ENCODE measurements at places on chromosomes 12 and 14.
A peak's percentile ranks its signal among the peaks of the same experiment; 100 is the strongest.

- DNase-seq: no peak
These were observed 17.9 kb upstream of the NFYB start for GRCh38 chr12:104155711-104156555.

DNA sequence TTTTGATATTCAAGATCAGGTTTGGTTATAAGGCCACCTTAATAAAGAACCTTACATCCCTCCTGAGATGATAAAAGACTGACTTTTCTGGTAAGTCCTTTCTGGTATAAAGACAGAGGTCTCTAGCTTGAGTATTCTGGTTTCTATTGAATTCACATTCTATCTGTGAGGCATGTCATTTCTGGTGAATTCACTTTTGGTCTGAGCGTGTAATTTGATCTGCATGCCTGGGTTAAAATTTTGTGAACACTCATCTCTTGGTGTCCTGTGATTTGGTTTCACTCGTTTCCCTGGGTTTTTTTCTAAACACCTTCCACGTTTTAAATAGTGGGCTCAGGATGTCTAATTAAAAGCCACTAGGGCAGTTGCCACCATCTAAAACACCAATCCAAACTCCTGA lies 12.2 kb downstream of the EIF5 start:
- DNase-seq: peak; percentile 27

- peak; percentile 70 for DNase-seq
These were observed 22.9 kb upstream of the VPS37B start for GRCh38 chr12:122918827-122919226.

DNA sequence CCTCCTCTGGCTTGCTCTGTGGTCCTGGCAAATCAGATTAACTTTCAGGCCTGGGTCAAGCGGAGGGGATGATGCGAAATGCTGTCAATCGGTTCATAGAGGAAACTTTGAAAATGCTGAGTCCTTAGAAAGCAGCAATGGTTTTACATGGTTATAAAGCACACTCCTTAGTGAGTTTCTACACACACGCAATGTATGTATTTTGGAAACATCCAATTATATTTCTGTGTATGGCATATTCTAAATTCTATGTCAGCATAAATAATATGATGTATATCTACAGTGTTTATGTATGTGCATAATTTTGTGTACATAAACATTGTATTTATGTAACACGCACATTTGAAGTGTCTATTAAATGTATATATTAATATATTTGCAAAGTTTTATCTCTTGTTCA lies 118.0 kb upstream of the ARID2 start:
- DNase-seq: no peak

GRCh38 chr12:202081-202731 lies 11.8 kb downstream of the SLC6A12 start:
- DNase-seq: no peak

DNA sequence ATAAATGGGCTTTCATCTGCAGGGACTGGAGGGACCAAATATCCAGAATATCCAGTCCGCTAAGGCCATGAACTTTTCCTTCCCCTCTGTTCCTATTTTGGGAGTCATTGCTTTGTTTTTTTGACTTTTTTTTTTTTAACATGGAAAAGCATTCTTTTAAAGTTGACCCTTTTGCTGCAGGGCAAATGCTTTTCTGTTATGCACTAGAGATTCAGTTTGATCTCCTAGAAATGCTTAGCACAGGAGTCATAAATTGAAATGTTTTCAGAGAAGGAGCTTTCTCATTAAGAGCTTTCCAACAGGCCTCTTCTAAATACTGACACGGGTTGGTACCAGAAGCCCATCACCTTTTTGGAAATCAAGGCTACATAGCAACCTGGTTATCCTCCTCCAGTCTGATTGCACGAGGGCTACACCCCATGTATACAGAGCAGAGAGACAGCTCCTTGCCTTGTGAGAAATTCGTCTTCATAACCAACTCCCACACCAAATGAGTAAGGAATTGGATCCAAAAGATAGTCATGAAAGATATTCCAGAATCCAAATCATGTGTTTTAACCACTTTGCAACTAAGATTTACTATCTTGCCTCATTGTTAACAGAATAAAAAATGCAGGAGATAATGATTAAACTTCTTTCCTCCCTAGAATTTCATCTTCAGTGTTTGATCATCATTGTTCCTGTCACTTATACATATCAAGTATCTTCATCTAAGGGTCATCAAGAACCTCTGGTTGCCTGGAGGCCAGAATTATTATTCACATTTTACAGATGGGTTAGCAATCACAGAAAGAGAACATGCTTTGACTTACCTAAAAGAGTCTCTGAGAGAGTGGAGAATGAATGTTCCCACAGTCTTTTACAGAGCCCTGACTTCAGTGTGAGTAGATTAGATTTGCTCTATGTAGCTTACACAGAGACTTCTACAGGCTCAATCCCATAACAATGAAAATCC lies 389.4 kb downstream of the ZFP36L1 start:
- no peak for DNase-seq

- DNase-seq: no peak
These were observed 3.1 kb upstream of the GPRC5D start for GRCh38 chr12:12954878-12955625.

- peak; percentile 74 for DNase-seq
These were observed 188.8 kb downstream of the STXBP6 start for GRCh38 chr14:24861083-24861630.

DNA sequence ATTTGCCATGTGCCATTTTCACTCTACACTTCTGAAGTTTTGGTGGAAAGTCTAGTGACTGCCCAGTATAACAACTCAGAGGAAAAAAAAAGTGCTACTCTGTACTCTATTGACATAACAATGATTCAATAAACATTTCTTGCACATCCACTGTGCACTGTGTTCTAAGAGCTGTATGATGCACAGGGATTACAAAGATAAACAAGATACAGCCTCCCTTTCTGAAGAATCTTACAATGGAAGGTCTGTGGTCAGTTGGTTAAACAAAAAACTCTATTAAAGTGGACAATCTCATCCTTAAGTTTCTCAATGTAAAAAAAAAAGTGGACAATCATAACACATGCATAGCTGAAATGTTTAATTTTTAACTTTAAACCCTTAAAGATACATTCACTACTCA lies 105.7 kb upstream of the RASSF8 start:
- DNase-seq: no peak

GRCh38 chr14:42391146-42391834 lies 784.6 kb downstream of the LRFN5 start:
- no peak for DNase-seq

DNA sequence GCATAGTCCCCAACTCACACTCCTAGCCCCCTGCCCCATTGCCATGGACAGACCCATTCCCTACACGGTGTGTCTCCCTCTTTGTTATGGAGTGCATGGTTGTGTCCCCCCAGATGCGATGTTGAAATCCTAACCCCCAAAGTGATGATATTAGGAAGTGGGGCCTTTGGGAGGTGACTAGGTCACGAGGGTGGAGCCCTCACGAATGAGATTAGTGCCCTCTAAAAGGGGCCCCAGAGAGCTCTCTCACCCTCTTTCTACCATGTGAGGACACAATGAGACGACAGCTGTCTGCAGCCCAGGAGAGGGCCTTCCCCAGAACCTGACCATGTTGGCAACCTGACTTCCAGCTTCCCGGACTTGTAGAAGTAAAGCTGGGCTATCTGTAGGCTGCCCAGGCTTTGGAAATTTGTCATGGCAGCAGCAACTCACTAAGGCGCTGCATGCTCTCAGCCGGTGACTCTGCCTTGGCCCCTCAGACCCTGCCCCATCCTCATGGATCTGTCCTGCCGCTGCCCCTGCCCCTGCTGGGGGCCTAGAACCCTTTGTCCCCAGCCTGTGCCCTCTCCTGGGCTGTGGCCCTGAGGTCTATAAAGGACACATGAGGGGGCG lies 318.1 kb upstream of the RTL1 start:
- DNase-seq: no peak

- DNase-seq: no peak
These were observed 225.5 kb downstream of the SLC25A21 start for GRCh38 chr14:36946872-36947271.

DNA sequence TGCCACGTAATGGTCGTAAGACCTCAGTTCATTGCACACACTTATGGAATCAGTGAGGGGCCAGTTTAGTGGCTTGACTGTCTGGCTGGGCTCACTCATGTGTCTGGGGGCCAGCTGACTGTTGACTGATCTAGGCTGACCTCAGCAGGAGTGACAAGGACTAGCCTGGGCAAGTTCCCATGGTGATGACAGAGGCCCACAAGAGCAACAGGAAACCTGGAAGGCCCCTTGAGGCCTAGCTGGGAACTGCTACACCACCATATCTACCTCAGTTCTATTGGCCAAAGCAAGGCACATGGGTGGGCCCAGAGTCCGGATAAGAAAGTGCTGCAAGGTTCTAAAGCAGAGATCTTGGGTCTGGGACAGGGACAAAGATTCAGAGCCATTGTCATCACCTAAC lies 21.3 kb upstream of the RFLNA start:
- DNase-seq: peak; percentile 68

GRCh38 chr12:15752785-15753184 lies 36.4 kb downstream of the EPS8 start:
- peak; percentile 71 for DNase-seq

GRCh38 chr12:84128117-84128991 lies 784.2 kb downstream of the SLC6A15 start:
- DNase-seq: no peak

DNA sequence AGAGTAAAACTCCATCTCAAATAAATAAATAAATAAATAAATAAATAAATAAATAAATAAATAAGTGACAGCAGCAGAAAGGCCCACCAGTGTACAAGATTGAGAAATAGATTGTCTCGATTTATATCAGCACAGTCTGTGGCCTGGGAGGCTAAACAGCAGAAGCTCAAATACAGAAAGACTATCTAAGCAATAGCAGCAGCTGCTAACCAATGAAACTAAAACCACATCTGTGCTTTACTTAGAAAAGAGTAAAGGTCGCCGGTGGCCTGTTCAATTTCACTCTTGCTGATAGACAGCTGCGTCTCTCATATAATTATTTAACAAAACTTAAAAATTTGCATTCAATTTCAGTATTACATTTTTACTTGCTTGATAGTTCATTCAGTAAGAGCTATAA lies 325.7 kb downstream of the CEP128 start:
- no peak for DNase-seq

GRCh38 chr14:58808828-58809227 lies 171.1 kb downstream of the DACT1 start:
- peak; percentile 77 for DNase-seq

GRCh38 chr12:43283206-43283605 lies 268.8 kb downstream of the ADAMTS20 start:
- no peak for DNase-seq

DNA sequence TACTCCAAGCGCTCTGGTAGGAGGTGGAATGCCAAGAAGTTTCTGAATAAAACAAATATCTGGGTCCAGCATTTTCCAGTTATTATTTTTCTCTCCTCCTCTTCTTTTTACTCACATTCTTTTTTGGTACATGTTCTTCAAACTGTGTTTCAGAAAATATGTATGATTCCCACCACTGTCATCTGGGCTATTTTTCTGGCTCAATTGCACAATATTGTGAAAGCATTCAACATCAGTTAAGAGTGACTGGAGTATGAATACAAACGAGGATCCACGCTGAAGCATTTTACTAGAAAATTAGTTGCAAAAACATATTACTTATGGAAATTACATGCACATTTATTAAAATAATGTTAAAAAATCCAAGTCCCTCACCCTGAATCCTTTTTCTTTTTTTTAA lies 61.5 kb downstream of the KCNMB4 start:
- DNase-seq: no peak

GRCh38 chr12:105396983-105397382 lies 66.5 kb downstream of the C12orf75 start:
- no peak for DNase-seq

DNA sequence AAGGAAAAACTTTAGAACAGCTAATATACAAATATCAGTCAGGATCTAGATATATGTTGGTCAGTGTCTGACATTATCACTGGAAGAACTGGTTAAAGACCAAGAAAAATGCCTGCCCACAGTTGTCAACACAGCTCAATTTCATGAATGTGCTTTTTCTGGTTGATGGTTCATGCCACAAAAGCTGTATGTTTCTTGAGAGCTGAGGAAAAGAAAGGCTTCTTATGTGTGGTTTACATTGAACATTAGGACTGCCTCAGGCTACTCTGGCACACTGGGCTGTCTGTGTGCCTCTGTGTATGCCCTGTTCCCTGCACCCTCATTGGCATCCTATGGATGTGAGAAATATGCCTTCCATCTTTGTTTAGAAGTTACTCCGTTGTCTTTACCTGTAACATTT lies 218.8 kb upstream of the RGS6 start:
- DNase-seq: no peak
